Activated T-cell treated with anti-CD3 and anti-CD28 coated beads, Interleukin-2, amount 50 U/mL, for 4 hours (primary cell): ENCODE measurements at places on chromosomes 16 and 17.

DNA sequence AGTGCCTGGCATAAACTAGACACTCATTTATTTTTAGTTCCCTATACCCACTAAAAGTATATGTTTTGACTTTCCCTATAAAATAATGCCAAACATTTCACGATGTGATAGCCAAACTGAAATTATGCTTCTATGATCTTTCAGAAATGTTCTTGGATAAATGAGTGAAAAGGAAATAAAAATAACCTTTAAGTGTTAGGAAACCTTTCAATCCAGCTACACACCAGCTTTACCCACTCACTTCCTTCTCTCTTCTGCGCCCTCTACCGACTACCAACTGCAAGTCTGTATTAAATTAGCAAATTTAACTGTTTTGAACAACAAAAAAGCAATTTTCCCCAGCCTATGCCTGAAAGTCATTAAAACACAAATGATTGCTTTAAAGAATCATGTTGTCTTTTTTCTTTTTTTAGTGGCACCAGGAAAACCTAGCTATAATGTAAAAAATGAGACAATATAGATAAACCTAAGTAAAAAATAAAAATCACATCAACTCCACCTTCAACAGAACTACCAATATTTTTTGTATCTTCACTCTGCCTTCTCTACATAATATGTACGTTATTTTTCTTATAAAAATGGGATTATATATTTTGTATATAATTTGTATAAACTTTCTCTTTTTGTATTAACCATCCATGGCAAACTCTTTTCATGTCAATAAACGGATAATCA lies 13.2 kb upstream of the TMEM100 start:
- DNase-seq, result no peak

GRCh38 chr16:11398136-11398535 lies 52.9 kb downstream of the RMI2 start:
- no peak for DNase-seq

GRCh38 chr17:79988185-79988971 lies 47.3 kb downstream of the TBC1D16 start:
- DNase-seq, result no peak

GRCh38 chr17:35729405-35729833 lies 2.0 kb upstream of the RASL10B start:
- DNase-seq, result no peak

- no peak for DNase-seq
Measured at GRCh38 chr17:82239926-82240505, 11.2 kb downstream of the SLC16A3 start.

- DNase-seq, result no peak
Measured at GRCh38 chr16:87653234-87653633, 50.9 kb downstream of the JPH3 start.

DNA sequence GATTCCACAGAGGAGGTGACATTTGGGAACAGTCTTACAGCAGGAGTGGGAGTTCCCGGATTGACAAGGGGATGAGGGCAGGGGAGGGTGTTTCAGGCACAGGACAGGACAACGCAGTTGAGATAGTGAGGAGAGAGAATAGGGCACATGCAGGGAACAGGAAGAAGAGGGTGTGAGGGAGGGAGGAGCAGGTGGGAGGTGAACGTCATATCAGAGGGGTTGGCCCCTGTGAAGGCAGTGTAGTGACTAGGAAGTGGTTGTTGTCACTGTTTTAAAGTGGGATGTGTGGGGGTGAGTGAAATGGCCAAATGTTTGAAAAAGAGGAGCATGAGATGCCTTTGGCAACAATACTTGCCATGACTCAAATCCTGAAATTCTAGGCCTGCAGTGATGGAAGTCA lies 12.2 kb downstream of the PRKCB start:
- peak; percentile 46 for DNase-seq
